Activated naive CD8-positive, alpha-beta T cell treated with anti-CD3 and anti-CD28 coated beads for 36 hours (primary cell): ENCODE measurements at places on chromosomes 3 and 15. TPM values are rescaled to one million over a fixed set of nuclear protein-coding genes. Genes with fewer than 3 reads are reported as not detected.

The MYZAP gene
- total RNA-seq, result not detected

The CADPS gene
- total RNA-seq, result not detected

The STARD5 gene
- total RNA-seq, result 6.2 TPM

The TEX9 gene
- total RNA-seq, result 1.6 TPM

The TMC3 gene
- total RNA-seq, result not detected

- DNase-seq, result no peak
- no peak overlapping the region for H3K4me3 ChIP-seq
- H3K36me3 ChIP-seq, result peaks cover 6% of the 10 kb centered on the region
Observed at GRCh38 chr3:107630779-107631178, 108.0 kb downstream of the BBX start.

DNA sequence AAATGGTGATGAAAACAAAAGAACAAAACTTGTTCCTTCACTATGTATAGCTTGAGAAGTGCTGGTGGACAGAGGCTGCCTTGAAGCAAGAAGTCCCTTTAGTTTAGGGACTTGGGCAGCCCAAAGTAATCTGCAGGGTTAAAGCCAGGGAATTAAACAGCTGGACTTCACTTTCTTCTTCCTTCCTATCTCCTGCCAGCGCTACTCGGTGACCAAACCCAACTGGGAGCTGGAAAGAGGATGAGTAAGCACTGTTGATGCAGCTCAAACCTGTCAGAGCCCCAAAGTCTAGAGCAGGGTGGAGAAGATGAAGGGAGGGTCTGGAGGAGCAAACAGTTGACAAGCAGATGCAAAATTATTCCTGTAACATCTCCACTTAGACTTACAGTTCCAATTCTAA lies 73.1 kb upstream of the FBN1 start:
- no peak overlapping the region for H3K27ac ChIP-seq
- H3K4me1 ChIP-seq, result peaks cover 4% of the 10 kb centered on the region
- no peak for DNase-seq
- no peaks in the 10 kb centered on the region for H3K27me3 ChIP-seq

DNA sequence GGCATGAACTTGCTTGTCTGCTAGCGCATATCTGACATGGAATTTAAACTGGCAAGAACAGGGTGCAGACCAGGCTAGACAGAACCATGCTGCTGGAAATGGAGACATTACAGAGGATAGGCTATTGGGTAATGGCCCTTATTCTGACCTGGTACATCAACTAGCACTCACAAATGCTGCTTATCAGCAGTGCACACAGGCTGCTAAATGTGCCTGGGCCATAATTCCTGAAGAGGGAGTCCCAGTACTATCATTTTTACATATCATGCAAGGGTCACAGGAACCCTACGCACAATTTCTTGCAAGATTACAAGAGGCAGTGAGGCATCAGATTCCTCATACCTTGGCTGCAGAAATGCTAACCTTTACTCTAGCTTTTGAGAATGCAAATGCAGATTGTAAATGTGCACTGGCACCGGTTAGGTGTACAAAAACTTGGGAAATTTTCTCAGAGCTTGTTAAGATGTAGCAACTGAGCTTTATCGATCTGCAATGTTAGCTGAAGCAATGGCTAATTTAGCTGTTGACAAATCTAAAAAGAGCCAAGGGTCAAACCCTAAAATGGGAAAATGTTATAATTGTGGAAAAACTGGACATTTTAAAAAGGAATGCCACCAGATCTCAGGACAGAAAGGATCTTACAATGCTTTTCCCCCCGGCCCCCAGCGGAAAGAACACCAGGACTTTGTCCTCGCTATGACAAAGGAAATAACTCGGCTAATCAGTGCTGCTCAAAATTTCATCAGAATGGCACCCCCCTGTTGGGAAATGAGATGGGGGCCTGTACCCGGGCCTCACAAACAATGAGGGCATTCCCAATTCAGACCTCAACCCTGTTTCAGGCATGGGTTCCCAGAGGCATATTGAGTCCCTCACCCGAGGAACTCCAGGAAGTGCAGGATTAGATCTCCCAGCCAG lies 21.1 kb downstream of the CCRL2 start:
- no peaks in the 10 kb centered on the region for H3K27me3 ChIP-seq
- DNase-seq, result no peak
- H3K4me3 ChIP-seq, result no peak overlapping the region

- H3K4me1 ChIP-seq, result peaks cover under 1% of the 10 kb centered on the region
- no peak overlapping the region for H3K4me3 ChIP-seq
- peaks cover 16% of the 10 kb centered on the region for H3K36me3 ChIP-seq
- DNase-seq, result no peak
- no peaks in the 10 kb centered on the region for H3K27me3 ChIP-seq
Observed at GRCh38 chr3:183809270-183809669, 16.1 kb downstream of the MAP6D1 start.

DNA sequence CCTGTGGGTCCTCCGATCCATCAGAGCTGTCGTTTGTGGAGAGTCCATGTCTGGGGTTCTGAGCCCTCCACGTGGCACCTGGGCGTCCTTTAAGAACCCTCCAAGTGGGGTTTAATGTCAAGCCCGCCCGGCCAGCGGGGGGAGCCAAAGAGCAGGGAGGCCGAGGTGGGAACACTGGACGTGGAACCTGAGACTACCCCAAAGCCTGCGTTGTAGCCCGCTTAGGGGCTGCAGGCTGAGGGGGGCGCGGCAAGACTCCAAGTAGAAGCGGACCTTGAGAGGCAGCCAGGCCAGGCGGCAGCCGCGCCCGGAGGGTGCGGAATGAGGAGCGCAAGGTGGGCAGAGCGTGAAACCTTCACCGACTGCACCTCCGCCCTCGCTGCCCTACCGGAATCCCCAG lies 126.2 kb upstream of the ATP10A start:
- H3K27me3 ChIP-seq, result no peaks in the 10 kb centered on the region
- no peaks in the 10 kb centered on the region for H3K36me3 ChIP-seq
- no peak overlapping the region for H3K4me3 ChIP-seq
- H3K27ac ChIP-seq, result no peak overlapping the region

DNA sequence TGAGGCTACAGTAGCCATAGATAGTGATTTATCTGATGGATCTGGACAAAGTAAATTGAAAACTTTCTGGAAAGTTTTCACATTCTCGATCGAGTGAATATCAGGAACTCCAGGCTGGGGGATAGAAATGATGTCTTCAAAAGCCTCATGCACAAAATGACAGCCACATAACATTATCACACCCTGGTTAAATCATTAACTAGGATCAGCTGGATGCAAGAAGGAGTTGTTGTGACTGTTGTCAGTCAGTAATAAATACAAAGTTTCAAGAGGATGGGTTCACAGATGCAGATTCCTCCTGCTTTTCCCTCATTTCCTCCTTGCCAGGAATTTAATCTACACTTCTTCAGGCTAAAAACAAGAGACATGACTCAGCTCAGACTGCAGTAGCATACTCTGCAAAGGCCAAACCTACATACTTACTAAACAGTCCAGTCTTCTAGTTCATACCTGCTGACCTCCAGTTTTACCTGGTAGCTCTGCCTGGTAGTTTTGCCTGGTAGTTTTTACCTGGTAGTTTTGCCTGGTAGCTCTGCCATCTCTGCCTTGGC lies 40.9 kb downstream of the C2CD4A start:
- H3K4me3 ChIP-seq, result no peak overlapping the region
- H3K4me1 ChIP-seq, result peaks cover 14% of the 10 kb centered on the region
- H3K27ac ChIP-seq, result no peak overlapping the region

- no peaks in the 10 kb centered on the region for H3K27me3 ChIP-seq
- no peak overlapping the region for H3K4me3 ChIP-seq
- peaks cover 13% of the 10 kb centered on the region for H3K4me1 ChIP-seq
- H3K36me3 ChIP-seq, result no peaks in the 10 kb centered on the region
- DNase-seq, result no peak
- no peak overlapping the region for H3K27ac ChIP-seq
Observed at GRCh38 chr3:43210049-43211027, 76.0 kb upstream of the SNRK start.

GRCh38 chr3:150394606-150395005 lies 13.5 kb upstream of the TSC22D2 start:
- peaks cover 11% of the 10 kb centered on the region for H3K27me3 ChIP-seq
- no peak overlapping the region for H3K4me3 ChIP-seq
- H3K36me3 ChIP-seq, result no peaks in the 10 kb centered on the region
- no peak overlapping the region for H3K27ac ChIP-seq
- no peak for DNase-seq
- H3K4me1 ChIP-seq, result peaks cover 4% of the 10 kb centered on the region

DNA sequence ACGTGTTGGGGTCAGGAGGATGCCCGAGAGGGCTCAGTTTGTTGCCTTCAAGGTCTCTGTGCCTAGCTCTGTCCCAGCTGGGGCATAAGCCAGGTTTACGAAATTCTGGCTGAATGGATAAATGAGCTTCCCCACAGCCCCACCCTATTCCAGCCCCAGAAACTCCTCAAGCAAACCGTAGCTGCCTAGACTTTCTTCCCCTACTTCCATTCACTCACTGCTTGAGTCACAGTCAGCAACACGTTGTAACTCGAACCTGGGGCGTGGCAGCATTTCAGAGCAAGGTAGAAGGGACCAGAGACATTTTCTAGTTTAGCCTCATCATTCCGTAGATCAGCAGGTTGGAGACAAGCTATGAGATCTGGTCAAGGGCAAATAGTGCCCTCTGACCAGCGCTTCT lies 24.2 kb downstream of the NMNAT3 start:
- no peak for DNase-seq
- no peak overlapping the region for H3K4me3 ChIP-seq
- H3K27me3 ChIP-seq, result no peaks in the 10 kb centered on the region
- H3K27ac ChIP-seq, result no peak overlapping the region

- no peak overlapping the region for H3K27ac ChIP-seq
- H3K4me3 ChIP-seq, result no peak overlapping the region
- H3K36me3 ChIP-seq, result peaks cover under 1% of the 10 kb centered on the region
- H3K27me3 ChIP-seq, result no peaks in the 10 kb centered on the region
Observed at GRCh38 chr3:52493232-52494017, 1.7 kb upstream of the STAB1 start.

- no peak for DNase-seq
- no peaks in the 10 kb centered on the region for H3K4me1 ChIP-seq
- H3K36me3 ChIP-seq, result no peaks in the 10 kb centered on the region
- peaks cover 3% of the 10 kb centered on the region for H3K27me3 ChIP-seq
- no peak overlapping the region for H3K27ac ChIP-seq
Observed at GRCh38 chr15:100731267-100732152, 129.1 kb downstream of the ASB7 start.
